CD4-positive, alpha-beta T cell treated with Interleukin-6 at 100 ng/mL for 8 hours (primary cell): ENCODE measurements at places on chromosomes 5 and 9.

- no peak for DNase-seq
Observed at GRCh38 chr9:107907255-107907654, 417.7 kb upstream of the KLF4 start.

GRCh38 chr9:110316261-110317075 lies 21.2 kb downstream of the TXNDC8 start:
- no peak for DNase-seq

GRCh38 chr5:100840789-100841188 lies 62.3 kb downstream of the ST8SIA4 start:
- DNase-seq, result no peak

- no peak for DNase-seq
Observed at GRCh38 chr5:16588434-16589214, 28.2 kb downstream of the RETREG1 start.

- DNase-seq, result no peak
Observed at GRCh38 chr9:92948038-92948534, 763 bp downstream of the FGD3 start.

DNA sequence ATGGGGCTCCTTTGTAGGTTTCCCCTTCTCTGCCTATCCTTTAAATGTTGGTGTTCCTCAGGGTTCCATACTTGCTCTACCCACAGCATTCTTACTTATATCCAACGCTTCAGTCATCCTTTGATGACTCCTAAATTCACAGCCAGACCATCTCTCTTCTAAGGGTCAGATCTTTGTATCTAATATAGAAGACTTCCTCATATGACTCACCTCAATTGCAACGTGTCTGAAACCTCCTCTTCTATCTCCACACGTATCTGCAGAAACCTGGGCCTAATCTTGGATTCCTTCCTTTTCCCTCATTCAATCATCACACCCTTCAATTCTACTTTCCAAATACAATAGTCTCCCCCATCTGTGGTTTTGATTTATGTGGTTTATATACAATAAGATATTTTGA lies 68.3 kb downstream of the HMGCR start:
- DNase-seq, result no peak

GRCh38 chr5:35753500-35753899 lies 103.2 kb upstream of the IL7R start:
- DNase-seq, result no peak
